SHP77 treated with DMSO at 0.1 percent for 48 hours (cell line): ENCODE measurements at places on chromosomes 5 and 9.

GRCh38 chr5:103624675-103625074 is 62.1 kb upstream of the NUDT12 start:
- no peak for DNase-seq

DNA sequence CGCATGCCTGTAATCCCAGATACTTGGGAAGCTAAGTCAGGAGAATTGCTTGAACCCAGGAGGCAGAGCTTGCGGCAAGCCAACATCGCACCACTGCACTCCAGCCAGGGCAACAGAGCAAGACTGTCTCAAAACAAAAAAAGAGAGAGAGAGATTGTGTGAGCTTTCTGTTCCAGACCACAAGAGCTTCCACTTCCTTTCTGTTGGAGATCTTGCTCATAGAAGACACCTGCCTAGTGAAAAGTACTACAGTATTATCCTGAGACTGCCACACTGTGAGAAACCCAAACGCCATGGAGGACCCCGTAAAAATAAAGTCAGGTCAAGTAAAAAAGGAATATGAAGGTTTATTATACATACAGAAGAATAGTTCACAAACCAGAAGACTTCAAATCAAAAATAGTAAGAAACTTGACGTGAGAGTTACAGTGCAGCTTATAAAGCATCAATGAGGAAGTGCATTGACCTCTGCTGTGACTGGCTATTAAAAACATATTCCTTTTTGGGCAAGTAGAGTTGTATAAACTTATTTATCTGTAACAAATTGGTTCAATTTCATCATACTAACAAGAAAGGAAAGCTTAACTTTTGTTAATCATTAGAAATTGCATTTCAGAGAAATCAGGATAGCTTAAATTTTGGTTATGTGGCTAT is 4.3 kb upstream of the EMB start:
- DNase-seq = no peak

GRCh38 chr5:93599001-93599379 is 16.0 kb downstream of the NR2F1 start:
- no peak for DNase-seq

GRCh38 chr9:79578891-79579290 is 7.1 kb downstream of the TLE4 start:
- no peak for DNase-seq

- no peak for DNase-seq
These were observed 4.3 kb downstream of the RPL12 start for GRCh38 chr9:127446713-127447415.

DNA sequence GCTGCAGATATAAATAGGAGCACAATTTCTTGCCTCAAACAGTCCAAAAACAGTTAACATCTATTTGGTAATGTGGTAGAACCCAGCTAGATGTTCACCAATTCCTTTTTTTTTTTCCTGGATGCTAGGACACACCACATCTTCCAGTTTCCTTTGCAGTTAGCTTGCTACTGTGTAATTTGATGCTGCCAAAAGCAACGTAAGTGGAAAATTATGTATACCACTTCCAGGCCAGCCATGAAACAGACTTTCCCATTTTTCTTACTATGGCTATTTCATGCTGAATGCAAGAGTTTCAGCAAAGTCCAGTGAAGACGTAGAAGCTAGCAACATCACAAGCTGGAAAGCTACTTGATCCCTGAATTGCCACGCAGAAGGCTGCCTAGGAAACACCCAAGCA is 667.2 kb downstream of the TLE1 start:
- no peak for DNase-seq
